ENCODE measurements at places on chromosomes 7 and 10. TPM values are rescaled to one million over a fixed set of nuclear protein-coding genes. Genes with fewer than 3 reads are reported as not detected.

DNA sequence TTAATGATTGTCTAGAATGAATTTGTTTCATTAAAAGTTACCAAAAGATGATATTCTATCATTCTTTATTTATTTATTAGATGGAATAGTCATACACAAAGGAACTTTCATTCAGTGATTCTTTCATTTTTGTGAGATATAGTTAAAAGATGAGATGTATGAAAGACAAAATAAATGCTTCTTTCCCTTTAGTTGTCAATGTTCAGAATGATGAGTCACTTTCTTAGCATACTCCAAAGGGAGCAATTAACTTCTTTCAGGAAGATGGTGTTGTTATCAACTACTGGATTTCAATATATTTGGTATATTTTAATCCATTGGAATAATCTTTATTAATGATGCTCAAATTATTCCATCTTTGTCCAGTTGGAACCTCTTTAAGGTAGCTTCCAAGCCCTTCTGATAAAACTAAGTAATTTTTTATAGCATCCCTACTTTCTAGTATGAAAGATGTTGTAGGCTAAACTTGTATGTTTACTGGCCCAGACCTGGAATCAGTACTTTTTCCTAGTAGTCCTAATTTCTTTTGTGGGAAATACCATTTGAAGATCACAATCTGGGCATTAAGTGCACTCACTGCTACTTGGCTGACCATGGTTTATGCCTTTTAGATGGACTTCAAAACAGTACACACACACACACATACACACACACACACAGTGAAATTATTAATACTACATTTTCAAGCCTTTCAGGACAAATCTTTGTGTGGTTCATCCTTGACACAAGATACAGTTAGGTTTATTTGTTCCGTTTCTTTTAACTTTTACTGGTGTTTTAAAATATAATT is 2.5 kb downstream of the GIMAP7 start:
- DNase-seq: no peak

GRCh38 chr10:5854131-5854475 is 35.6 kb downstream of the ANKRD16 start:
- DNase-seq: no peak

- DNase-seq: no peak
These were observed 8.7 kb downstream of the GNB2 start for GRCh38 chr7:100682228-100682741.

- no peak for DNase-seq
These were observed 1.0 kb downstream of the EBF3 start for GRCh38 chr10:129962872-129963640.

DNA sequence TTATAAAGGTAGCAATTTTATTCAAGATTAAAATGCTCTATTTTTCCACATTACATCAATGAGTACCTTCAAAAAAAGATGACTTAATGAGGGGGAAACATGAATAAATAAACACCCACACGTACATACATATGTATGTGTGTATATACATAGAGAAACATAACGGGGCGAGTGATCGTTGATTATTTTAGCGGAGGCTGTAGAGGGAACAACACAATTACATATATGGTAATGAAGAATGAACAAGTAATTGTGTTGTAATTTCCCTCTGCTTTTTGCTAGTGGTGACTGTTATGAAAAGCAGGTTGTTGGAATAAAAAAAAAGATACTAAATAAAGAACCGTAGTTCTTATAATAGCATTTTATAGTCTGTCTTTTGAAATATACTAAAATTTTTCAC is 63.2 kb downstream of the CACNB2 start:
- DNase-seq: no peak

PTPRZ1 gene
- total RNA-seq: not detected

COBL gene
- not detected for total RNA-seq

All from T-helper 17 cell (primary cell).